Stomach (tissue), 19 donors: ENCODE measurements at places on chromosomes 11 and 22.

GRCh38 chr22:35506259-35506570 is 34.4 kb upstream of the RASD2 start:
- DNase-seq = no peak

DNA sequence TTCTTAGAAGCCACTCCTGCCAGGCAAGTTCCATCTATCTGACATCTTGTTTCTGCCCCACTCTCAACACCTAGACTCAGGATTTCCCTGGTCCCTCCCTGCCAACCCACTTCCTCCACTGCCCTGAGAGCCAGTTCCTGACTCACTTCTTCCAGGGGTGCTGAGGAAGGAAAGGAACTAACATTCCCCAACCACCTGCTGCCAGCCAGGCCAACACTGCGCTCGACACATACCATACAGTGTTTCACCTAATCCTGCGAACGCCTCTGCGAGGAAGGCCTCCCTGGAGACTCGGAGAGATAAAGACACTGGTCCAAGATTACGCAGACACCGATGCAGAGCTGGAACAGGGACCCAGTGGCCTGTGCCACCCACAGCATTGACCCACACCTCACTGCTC is 40.2 kb downstream of the MICAL3 start:
- no peak for DNase-seq

GRCh38 chr11:116579031-116579653 is 193.6 kb downstream of the BUD13 start:
- DNase-seq = peak; percentile 20

GRCh38 chr11:44595964-44596381 is 30.5 kb downstream of the CD82 start:
- DNase-seq = peak; percentile 61

DNA sequence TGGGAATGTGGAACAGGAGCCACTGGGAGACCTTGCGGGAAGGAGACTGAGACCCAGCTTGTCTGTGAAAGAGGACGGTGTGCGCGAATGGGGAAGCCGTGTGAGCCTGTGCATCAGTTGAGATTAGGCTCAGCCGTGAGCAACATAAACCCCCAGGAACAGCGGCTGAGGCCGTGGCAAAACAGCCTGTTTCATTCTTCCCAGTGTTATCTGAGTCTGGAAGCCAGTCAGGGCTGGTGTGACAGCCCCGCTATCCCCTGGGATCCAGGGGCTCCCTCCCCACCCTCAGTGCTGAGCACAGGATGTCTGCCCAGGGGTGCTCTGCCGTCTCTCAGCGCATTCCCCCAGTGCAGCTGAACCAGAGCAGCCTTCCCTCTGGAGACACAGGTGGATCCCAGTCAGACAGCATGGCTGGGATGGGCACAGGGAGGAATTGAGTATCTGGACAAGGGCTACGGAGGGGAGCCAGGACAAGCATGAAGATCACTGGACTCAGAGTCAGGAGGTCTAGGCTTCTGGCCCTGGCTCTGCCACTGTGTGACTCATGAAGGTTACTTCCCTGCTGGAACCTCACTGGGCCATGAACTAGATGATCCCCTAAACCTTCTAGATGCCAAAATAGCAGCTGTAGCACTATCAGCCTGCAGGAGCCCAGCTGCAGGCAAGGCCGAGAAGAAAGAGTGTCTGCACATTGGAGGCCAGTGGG is 8.6 kb downstream of the OAF start:
- DNase-seq = no peak

- peak; percentile 89 for DNase-seq
These were observed 38.3 kb downstream of the PIK3IP1 start for GRCh38 chr22:31253949-31254348.

GRCh38 chr11:33741806-33742205 is 5.6 kb upstream of the CD59 start:
- no peak for DNase-seq

GRCh38 chr22:17444204-17444504 is 74.9 kb downstream of the CECR2 start:
- no peak for DNase-seq

- peak; percentile 21 for DNase-seq
These were observed 11.8 kb downstream of the IL17REL start for GRCh38 chr22:50000587-50001387.
